Activated naive CD4-positive, alpha-beta T cell treated with anti-CD3 and anti-CD28 coated beads, Interleukin-2, amount 10 ng/mL, durations not matched to agents 5 hours and 36 hours (primary cell): ENCODE measurements at places on chromosomes 2 and 18. TPM values are rescaled to one million over a fixed set of nuclear protein-coding genes. Genes with fewer than 3 reads are reported as not detected.

The NAGK gene
- 87.7 TPM for total RNA-seq

The TCF7L1 gene
- not detected for total RNA-seq

The RESP18 gene
- not detected for total RNA-seq

The DPYSL5 gene
- not detected for total RNA-seq

The LMAN1 gene
- total RNA-seq: 84.1 TPM

The SKOR2 gene
- total RNA-seq: not detected

The DSG1 gene
- total RNA-seq: not detected

The RUFY4 gene
- 0.36 TPM for total RNA-seq

The APCDD1 gene
- total RNA-seq: not detected

The TCF23 gene
- not detected for total RNA-seq

The PLEKHH2 gene
- total RNA-seq: 0.58 TPM

The GPR45 gene
- not detected for total RNA-seq

The PAIP2B gene
- total RNA-seq: 2.6 TPM

The DSC3 gene
- not detected for total RNA-seq

The B3GNT7 gene
- not detected for total RNA-seq

The IL36B gene
- total RNA-seq: not detected

The VIL1 gene
- not detected for total RNA-seq

The NFU1 gene
- 26.6 TPM for total RNA-seq

The EHD3 gene
- 0.43 TPM for total RNA-seq

The CBLN2 gene
- not detected for total RNA-seq

The DTNA gene
- not detected for total RNA-seq

The DUSP2 gene
- total RNA-seq: 21.3 TPM
